SK-N-MC (cell line): ENCODE measurements at places on chromosomes 12 and 14.

GRCh38 chr12:9509464-9510161 is 98.1 kb downstream of the KLRB1 start:
- DNase-seq = no peak

GRCh38 chr12:129230995-129231394 is 377.7 kb downstream of the GLT1D1 start:
- no peak for DNase-seq

GRCh38 chr12:76346798-76347420 is 1.3 kb downstream of the BBS10 start:
- DNase-seq = peak; percentile 1

DNA sequence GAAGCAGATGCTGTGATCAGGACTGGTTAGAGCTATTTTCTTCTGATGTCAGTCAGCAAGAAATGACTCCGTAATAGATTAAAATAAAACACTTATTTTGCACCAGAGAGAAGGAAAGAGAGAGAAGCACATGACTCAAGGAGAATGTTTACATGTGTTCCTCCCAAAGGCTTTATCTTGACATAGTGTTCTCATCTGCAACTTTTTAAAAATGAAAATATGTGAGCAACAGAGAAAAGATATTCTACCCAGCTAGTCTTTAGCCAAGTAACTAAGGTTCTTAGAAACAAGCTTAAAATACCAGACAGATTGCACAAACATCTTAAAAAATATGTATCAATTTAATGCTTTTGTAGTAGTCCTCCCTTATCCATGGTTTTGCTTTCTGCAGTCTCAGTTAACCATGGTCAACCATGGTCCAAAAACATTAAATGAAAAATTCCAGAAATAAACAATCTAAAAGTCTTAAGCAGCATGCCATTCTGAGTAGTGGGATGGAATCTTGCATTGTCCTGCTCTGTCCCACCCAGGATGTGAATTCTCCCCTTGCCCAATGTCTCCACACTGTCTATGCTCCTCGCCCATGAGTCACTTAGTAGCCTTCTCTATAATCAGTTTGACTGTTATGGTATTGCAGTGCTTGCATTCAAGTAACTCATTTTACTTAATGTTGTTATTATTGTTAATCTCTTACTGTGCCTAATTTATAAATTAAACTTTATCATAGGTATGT is 9.9 kb downstream of the SERPINA10 start:
- no peak for DNase-seq

- DNase-seq = no peak
These were observed 42.3 kb upstream of the FRMD6 start for GRCh38 chr14:51609251-51609954.

GRCh38 chr14:76431538-76431937 is 55.6 kb downstream of the ESRRB start:
- DNase-seq = no peak

DNA sequence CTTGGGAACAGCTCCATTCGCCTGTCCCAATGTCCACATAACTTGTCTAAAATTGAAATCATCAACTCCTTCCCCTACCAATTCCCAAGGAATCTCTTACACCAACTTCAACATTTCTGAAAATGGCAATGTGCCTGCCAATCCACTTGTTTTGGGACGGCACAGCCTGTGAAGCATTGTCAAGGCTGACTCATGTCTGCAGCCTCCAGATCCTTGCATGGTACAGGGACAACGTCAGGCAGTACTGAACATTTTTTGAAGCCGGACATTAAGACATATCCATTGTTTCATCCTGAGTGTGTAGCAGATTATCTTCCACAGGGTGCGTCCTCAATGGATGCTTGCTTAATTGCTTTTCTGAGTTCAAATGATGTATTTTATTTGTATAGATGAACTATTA is 794.1 kb downstream of the BCL11B start:
- no peak for DNase-seq

DNA sequence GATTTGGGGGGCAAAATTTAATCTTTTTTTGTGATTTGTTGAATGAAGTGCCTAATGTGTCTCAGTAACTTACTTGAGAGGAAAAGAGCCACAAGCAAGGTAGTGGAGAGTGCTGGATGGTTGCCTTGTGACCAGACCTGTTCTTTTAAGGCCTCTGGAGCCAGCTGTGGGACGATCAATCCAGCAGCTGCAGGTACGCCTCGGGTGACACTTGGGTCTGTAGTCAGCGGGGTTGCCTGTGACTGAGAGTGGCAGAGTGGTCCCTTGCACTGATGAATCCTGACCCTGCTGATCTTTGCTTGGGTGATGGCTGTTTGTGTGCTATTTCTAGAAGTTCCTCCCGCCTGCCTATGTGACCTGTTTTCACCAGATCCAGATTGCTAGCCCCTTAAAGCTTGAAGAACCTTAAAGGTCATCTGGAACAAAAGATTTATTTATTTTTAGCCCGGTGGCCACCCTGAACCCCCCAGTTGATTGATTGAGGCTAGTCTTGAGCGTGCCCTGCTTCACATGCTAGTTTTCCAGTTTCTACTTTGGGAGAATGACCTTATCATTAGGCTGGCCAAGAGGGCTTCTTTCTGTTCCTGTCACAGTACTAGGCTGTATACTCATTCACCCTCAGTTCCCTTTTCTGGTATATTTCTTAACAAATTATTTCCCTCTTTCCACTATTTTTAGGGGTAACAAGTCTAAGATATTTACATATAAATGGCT is 23.2 kb downstream of the PRKCH start:
- no peak for DNase-seq

DNA sequence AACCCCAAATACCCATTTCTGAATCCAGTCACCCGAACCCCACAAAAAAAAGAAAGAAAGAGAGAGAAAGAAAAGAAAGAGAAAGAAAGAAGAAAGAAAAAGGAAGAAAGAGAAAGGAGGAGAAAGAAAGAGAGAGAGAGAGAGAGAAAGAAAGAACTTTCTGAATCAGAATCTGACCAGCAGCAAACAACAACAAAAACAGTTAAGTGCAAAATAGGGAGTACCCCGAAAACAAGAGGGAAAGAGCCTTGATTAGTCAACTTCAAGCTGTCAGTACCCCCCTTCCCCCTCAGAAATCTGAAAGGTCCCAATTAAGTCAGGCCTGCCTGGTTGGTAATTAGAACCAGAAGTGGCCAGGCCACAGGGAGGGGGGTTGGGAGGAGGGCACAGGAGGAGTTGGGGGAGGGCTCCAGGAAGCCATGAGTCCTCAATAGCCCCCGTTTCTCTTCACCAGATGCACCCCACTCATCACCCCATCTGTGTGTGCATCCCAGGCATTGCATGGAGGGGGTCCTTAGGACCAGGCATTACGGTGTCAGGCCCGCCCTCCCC is 9.8 kb downstream of the RARG start:
- DNase-seq = no peak

- no peak for DNase-seq
These were observed 9.7 kb upstream of the KRT81 start for GRCh38 chr12:52300796-52301691.

GRCh38 chr12:7210642-7211151 is 21.2 kb downstream of the PEX5 start:
- no peak for DNase-seq

- DNase-seq = no peak
These were observed 745 bp downstream of the TRHDE start for GRCh38 chr12:72272731-72273498.

- DNase-seq = no peak
These were observed 11.5 kb upstream of the ITGA5 start for GRCh38 chr12:54430471-54431069.

DNA sequence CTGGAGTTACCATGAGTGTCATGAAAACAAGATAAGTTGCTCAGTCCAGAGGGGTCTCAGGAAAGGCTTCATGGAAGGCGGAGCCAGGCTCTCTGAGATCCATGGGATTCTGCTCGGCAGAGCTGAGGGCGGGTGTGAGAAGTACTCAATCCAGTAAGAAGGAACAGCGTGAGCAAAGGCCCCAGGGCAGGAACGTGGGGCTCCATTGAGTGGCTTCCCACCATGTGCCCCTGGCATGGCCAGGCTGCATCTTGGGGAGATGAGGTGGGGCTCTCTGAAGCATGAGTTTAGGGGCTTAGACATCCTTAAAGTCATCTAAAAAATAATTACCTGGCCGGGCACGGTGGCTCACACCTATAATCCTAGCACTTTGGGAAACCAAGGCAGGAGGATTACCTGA is 58.0 kb downstream of the ARL6IP4 start:
- no peak for DNase-seq

DNA sequence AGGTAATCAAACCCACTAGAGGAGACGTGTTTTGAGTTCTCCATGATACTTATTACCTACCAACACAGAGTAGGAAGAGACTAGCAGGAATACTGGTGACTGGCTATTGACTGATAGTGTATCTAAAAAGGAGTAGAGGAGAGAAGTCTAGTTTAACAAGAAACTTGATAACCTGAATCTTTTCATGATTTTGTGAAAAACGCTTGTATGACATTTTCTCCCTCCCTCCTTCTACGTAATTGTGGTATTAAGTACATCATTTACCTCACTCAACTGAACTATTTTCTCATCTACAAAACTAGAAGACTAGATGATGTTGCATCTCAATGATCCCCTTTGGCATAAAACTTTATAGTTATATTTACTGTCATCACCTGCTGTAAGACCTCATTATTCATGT is 107.4 kb downstream of the PPP1R12A start:
- no peak for DNase-seq

GRCh38 chr12:53612978-53613377 is 13.2 kb downstream of the ATF7 start:
- no peak for DNase-seq

DNA sequence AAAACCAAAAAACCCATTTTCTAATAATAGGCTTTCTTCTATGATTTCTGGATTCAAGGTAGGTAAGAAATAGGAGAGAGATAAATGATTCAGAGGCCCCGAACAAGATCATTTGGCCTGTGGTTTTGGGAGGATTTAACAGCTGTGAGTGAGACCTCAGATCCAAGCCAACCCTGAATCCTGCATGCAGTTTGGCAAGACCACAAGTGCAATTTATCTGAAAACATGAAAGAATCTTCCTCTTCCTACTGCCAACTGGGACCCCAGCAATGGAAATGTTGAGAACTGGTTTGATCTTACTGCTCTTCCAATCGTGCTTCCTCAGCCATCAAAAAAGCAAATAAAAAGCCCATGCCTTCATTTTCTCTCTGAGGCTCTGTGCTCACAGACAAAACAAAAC is 519.7 kb upstream of the TBX3 start:
- DNase-seq = no peak

- DNase-seq = no peak
These were observed 32.6 kb downstream of the WASHC3 start for GRCh38 chr12:102029141-102029540.

DNA sequence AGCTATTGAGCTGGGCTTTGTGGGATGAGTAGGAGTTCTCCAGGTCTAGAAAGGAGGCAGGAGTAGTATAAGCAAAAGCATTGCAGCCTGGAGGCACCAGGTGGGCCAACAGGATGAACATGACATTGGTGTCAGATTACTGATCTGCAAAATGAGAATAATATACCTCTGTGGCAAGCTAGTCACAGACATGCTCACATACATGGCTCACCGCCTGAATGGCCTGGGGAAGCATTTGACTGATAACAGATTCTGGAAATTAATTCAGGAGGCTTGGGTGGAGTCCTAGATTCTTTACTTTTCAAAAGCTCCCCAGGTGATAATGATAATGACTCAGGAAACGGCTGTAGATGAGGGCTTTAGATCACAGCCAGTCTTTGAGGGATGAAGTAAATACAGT is 709 bp downstream of the TCL1B start:
- DNase-seq = no peak

GRCh38 chr12:15677228-15677627 is 112.0 kb downstream of the EPS8 start:
- DNase-seq = no peak

DNA sequence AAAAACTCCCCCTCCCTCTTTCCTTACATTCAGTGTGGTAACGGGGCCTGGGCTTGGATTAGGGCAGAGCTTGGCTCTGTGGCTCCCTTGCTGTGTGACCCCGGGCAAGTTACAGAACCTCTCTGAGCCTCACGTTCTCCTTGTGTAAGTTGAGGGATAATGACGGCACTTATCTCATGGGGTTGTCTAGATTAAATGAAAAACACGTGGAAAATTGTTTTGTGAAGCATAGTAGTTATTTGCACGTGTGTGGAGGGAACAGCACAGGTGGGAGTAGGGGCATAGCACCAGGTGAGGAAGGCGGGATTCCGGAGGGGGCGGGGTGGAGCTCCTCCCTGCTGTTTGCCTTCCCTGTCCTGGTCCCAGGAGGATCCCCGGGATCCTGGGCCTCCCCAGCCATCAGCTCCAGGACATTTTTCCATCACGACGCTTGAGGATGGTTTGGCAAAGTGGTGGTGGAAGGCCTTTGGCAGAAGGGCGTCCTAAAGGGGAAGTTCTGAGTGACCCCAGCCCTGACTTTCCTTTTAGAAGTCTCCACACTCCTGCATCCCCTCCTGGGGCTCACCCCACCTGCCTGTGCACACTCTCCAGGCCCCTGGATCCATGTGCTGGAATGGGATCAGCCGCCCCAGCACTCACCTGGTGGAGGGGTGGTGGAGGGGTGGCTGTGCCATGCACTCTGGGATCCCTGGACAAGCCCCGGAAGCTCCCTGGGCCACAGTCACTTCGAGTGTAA is 22.7 kb downstream of the LRTM2 start:
- no peak for DNase-seq

- DNase-seq = no peak
These were observed 25.3 kb upstream of the FAM181A start for GRCh38 chr14:93901813-93902212.

DNA sequence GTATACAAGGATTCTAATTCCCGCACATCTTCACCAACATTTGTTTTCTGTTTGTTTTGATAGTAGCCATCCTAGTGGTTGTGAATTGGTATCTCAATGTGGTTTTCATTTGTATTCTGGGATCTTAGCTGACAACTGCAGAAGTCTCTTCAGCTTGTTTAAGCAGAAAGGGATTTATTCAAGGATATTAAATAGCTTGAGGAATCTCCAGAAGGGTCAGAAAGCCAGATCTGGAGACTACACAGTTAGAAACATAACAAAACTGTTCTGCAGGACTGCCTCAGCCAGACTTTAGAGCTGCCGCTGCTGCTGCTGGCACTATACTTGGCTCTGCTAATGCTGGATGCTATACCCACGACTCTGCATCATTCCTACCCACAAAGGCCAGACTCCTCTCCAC is 13.4 kb upstream of the CDKL1 start:
- DNase-seq = no peak

GRCh38 chr14:92565040-92565717 is 51.6 kb downstream of the RIN3 start:
- no peak for DNase-seq

GRCh38 chr14:59225281-59225680 is 36.8 kb downstream of the DAAM1 start:
- DNase-seq = no peak

DNA sequence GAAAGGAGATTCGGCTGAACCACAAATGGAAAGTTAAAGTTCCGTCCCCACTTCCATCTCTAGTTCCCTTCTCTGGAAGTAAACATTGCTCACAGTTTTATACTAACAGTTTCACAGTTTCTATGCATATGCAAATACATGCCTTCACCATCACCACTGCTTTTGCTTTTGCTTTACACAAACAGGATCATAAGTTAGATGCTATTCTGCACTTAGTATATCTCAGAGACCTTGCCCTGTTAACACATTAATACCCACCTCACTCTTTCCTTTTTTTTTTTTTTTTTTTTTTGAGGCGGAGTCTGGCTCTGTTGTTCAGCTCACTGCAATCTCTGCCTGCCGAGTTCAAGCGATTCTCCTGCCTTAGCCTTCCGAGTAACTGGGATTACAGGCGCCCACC is 890 bp downstream of the TEP1 start:
- DNase-seq = no peak

GRCh38 chr12:87469295-87469694 is 559.9 kb downstream of the C12orf50 start:
- DNase-seq = no peak
